Coronary artery (tissue), 2 donors: ENCODE measurements at places on chromosomes 1 and 21.

GRCh38 chr1:12076425-12077005 is 13.4 kb downstream of the TNFRSF8 start:
- DNase-seq = no peak

DNA sequence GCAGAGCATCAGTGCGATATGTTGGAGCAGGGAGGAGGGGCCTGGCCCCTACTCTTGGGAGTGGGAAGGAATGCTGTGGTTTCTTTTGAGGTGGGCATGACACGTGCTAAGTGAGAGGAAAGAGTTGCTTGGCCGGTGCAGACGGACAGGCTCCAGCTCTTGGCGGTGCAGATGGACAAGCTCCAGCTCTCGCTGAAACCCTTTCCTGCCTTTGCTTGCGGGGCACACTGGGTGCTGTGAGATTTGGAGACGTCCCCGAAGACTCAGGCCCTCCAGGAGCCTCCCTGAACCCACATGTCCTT is 15.9 kb downstream of the PDXK start:
- DNase-seq = no peak

GRCh38 chr1:23383577-23384311 is 14.1 kb upstream of the ZNF436 start:
- DNase-seq = no peak

GRCh38 chr1:2258996-2259395 is 30.9 kb downstream of the SKI start:
- DNase-seq = no peak

DNA sequence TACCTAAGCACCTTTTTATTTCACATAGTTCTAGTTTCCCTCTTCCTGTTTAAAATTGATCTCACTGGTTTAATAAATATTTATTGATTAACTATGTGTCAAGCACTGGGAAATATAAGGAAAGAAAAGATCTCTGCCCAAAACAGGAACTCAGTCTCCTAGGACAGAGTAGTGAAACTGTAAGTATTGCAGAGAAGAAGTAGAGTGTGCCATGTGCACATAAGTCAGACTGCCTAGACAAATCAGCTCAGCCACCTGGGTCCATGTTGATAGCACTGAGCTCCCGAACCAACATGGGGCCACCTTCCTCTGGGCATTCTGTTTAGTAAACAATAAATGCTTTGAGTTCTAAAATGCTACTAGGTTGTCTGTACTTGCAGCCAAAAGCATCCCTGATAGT is 9.8 kb upstream of the SSX2IP start:
- DNase-seq = no peak
